Coronary artery (tissue), 2 donors: ENCODE measurements at places on chromosomes 16 and 17.

DNA sequence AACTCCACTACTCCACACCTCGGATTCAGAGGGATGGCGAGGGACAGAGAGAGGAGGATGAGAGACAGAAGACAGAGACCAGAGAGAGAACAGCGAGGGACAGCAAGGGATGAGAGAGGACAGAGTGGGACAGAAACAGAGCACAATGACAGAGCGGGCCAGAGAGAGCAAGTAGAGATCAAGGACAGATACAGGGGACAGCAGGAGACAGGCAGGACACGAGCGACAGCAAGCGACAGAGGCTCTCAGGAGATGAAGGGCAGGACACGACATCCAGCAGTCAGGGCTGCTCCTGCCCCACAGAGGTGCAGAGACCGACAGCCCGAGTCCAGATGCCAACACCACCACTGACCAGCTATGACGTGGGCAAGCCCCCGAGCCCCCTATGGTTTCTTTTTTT lies 14.9 kb downstream of the CORO7 start:
- DNase-seq: no peak

- no peak for DNase-seq
Observed at GRCh38 chr17:4811471-4811870, 4.5 kb downstream of the PLD2 start.

DNA sequence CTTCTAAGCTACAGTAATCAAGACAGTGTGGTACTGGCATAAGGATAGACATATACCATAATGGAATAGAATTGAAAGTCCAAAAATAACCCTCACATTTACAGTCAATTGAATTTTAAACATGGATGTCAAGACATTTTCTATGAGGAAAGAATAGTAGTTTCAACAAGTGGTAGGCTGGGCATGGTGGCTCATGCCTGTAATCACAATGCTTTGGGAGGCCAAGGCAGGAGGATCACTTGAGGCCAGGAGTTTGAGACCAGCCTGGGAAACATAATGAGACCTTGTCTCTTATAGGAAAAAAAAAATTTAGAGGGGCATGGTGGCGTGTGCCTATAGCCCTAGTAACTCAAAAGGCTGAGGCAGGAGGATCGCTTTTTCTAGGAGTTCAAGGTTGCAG lies 122.8 kb upstream of the TBX2 start:
- DNase-seq: no peak

GRCh38 chr16:52128361-52128760 lies 418.6 kb downstream of the TOX3 start:
- DNase-seq: no peak

DNA sequence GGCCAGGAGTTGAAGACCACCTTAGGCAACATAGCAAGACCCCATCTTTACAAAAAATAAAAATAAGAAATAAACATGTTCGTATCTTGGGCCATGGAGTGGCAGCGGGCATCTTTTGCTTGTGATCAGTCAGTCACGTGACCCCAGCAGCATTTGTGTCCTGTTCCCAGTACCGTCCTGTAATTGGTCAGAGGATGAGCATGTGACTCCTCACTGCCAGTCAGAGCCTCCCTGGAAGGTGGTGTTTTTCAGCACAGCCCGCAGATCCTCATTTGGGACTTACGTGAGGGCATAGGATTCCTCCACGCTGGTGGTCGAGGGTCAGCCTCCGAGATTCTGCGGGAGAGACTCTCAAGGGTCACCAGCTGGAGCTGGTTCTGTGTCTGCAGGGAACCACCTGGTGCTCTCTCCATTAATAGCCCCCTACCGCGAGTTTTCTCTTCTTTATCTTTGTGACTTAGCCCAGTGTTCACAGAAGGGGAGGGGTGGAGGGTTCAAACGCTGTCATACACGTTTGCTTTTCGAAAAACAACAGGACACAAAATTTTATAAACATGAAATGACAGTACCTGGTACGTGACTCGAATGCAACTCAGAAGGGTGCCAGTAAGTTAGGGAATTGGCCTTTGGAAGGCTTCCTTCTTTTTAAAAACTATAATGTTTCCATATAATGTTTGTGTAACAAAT lies 17.2 kb downstream of the MRC2 start:
- no peak for DNase-seq

DNA sequence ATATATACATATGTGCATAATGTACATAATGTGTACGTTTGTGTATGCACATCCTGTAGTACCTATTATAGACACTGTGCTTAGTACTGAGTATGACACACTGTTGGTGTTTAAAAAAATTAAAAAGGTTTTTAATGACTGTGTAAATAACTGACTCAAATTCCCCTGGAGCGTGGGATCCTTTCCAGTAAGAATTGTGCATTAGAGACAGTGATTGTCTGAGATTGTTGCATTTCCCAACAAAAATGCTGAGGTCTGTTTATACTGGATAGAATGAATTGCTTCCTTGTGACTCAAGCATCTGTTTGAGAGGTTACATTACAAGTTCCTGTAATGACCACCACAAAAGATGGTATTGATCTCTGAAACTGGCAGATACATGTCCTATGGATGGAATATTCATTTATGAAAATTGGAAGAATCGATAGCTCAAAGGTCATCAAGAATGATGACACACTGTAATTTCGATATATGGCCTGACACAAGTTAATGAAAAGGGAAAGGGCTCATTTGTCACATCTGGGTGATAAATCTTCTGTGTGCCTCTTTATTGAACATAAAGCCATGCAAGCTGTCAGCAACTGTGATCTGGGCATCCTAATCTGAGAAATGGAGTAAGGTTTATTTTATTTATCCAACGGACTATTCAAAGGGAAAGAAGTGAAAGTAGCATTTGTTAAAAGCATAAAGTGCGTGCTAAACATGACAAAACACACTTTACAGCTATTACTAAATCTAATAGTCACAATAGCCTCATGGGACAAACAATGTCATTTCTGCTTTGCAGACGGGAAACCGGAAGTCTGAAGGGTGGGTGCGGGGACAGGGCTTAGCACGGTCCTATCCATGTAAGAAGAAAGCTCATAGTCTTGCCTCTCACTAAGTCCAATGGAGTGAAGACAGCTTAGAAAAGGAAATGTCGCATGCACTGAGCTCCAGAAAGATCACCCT lies 228.8 kb downstream of the CDH11 start:
- no peak for DNase-seq

- DNase-seq: no peak
Observed at GRCh38 chr16:72825912-72826621, 221.9 kb downstream of the ZFHX3 start.

GRCh38 chr16:84072014-84072413 lies 29.4 kb upstream of the SLC38A8 start:
- no peak for DNase-seq

GRCh38 chr16:28591355-28591754 lies 5.5 kb downstream of the SULT1A2 start:
- no peak for DNase-seq

GRCh38 chr17:81710514-81711308 lies 1.4 kb upstream of the SLC25A10 start:
- DNase-seq: no peak

GRCh38 chr17:17668775-17669579 lies 12.3 kb upstream of the RAI1 start:
- DNase-seq: no peak

DNA sequence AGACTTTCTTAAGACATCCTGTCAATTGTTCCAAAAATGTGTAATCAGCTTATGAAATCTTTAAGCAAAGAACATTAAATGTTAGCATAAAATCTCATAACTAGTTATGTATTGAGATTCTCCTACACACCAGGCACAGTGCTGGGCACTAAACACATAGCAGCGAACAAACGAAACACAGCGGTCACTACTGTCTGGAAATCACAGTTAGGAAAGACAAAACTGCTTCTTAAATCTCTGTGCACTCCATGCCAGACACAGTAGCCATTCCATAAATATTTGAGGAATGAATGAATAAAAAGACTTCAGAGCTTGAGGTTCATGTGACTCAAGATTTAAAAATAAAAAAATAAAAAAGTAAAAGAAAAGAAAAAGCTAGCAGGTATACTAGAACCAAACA lies 20.1 kb downstream of the TOX3 start:
- no peak for DNase-seq

- no peak for DNase-seq
Observed at GRCh38 chr16:11079652-11080187, 135.4 kb downstream of the CLEC16A start.

- DNase-seq: no peak
Observed at GRCh38 chr17:50046667-50047066, 9.2 kb upstream of the ITGA3 start.

DNA sequence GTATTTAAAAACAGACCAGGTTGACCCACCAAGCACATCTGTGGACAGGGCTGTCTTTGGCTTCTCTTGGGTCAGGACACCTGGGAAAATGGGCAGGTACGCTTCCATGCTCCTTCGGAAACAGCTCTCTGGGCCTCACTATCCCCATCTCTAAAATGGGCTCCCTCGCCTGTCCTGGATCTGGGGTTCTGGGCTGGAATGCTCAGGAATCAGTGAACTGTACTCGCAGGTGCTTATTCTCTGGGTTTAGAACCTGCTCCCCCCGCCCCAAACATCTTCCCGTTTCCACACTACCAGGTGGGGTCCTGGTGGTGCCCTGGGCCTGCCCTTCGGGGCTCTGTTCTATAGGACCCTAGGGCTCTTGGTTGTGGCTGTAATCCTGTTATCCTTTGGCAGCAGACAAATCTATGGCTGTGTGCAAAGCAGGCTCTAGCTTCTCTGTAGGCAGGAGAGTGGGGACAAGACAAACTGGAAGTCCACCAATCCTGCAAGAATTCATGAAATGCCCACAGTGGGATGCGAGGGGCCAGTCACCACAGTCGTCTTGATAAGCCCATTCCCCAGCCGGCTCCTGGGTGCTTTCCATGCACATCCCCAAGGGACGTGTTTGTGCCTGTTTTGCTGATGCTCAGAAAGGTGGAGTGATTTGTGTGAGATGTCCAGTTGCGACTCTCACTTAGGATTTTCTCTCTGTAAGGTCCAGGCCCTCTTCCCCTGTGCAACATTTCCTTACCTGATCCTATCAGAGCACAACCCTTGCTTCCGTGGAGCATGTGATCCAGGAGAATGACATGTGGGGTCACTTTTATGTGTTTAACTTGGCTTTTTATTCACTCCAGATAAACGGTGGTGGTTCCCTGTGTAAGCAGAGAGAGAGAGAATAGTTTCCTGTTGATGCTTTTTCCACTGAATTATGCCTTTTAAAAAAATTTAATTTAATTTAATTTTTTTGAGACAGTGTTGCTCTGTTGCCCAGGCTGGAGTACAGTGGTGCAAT lies 37.2 kb downstream of the HAPSTR1 start:
- DNase-seq: no peak

DNA sequence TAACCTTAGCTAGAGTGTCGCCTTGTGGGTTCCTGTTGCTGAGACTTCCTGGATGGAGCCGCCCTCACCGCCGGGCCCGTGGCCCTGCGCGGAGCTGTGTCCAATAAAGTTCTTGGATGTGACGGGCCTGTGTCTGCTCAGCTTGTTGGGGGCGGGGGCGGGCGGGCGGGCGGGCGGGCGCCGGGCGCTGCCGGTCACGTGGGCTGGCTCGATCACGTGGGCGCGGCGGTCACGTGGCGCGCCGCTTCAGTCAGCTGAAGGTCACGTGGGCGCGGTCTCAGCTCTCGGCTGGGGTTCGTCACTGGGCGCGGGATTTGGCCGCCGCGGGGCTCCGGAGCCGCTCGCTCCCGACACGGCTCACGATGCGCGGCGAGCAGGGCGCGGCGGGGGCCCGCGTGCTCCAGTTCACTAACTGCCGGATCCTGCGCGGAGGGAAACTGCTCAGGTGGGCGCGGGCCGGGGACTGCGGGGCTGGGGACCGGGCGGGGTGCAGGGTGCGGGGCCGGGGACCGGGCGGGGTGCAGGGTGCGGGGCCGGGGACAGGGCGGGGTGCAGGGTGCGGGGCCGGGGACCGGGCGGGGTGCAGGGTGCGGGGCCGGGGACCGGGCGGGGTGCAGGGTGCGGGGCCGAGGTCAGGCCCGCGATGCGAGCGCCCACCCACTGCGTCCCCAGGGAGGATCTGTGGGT lies at the start of gene AMDHD2:
TSS of gene AMDHD2 (plus strand) at position 275 of the 687 bp plus-strand sequence. CDS start at position 363, 88 bp downstream.
- peak; percentile 90 for DNase-seq
